ENCODE measurements at places on chromosomes 3 and 15. TPM values are rescaled to one million over a fixed set of nuclear protein-coding genes. Genes with fewer than 3 reads are reported as not detected.

LRRC49 gene
- total RNA-seq = 6.5 TPM

GPR62 gene
- 0.02 TPM for total RNA-seq

RASGRF1 gene
- 0.32 TPM for total RNA-seq

EIF2A gene
- 227 TPM for total RNA-seq

DNA sequence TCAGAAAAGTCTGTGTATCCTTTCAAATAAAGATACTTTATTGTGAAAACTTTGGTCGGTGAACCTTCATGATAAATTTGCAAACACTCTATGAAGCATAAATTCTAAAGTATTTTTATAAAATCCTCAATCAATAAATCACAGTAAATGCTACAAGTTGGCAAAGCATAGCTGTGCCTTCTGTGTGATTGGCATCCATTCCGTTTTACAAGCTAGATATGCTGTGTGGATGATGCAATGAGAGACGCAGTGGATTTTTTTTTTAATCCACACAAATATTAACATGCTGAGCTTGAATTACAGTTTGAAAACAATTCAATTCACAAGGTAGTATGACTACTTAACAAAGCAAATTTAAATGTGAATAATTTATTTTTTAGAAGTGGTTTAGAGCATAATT lies 937.2 kb downstream of the ZPLD1 start:
- no peak for DNase-seq

- no peak for DNase-seq
These were observed 217.0 kb downstream of the ISL2 start for GRCh38 chr15:76553564-76553963.

DNA sequence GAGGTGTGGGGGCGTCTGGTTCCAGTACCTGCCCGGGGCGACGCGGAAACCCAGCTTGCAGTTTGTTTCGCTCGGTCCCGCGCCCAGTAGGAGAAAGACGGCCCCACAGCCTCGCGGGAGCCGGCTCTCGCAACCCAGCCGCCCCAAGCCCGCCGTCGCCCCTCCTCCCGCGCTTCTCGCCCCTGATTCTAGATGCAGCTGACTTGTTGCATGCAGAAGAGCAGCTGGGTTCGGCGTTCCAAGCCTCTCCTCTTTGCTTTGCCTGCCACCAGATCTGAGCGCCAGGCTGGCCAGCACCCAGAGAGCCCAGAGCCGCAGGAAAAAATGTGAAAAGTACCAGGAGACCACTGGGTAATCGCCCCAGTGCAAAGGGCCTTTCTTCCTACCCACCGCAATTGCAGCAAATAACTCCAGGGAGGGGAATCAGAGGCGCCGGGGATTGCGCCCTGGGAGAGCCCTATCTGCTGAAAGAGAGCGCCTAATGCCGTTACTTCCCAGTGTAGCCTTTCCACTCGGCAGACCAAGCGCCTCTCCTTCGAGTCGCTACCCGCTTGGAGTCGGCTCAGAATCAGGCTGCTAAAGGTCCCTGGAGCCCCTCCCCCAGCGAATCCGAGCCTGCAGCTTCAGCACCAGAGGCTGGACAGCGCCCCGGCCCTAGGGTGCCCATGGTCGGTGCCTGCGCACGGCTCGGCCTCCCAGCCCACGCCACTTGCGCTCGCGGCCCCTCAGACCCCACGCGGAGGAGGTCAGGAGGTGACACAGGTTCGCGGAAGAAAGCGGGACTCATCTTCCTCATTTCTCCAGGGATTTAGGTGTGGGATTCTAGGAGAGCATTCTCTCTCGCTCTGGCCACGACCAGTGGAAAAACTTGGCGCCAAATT lies 15.7 kb upstream of the AEN start:
- DNase-seq = peak; percentile 35

- no peak for DNase-seq
These were observed 111.8 kb upstream of the C15orf61 start for GRCh38 chr15:67409175-67409574.

DNA sequence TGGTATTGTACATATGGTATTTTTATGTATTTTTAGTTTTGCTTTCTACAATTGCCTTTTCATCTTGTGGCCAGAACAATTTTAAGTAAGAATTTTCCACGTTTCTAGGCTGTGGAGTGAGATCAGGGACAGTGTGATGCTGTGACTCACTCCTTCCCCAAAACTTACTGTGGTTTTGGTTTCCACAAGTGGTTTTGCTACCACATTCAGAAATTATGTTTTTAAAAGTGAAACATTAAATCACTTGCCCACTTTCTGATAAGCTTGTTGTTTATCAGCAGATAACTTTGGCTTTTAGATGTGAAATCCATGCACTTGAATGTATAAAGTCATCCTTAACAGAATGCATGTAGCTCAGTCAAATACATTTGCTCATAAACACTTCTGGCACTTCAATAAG lies 192.2 kb upstream of the THRB start:
- peak; percentile 52 for DNase-seq

GRCh38 chr3:147394884-147395225 lies 11.5 kb downstream of the ZIC4 start:
- no peak for DNase-seq

DNA sequence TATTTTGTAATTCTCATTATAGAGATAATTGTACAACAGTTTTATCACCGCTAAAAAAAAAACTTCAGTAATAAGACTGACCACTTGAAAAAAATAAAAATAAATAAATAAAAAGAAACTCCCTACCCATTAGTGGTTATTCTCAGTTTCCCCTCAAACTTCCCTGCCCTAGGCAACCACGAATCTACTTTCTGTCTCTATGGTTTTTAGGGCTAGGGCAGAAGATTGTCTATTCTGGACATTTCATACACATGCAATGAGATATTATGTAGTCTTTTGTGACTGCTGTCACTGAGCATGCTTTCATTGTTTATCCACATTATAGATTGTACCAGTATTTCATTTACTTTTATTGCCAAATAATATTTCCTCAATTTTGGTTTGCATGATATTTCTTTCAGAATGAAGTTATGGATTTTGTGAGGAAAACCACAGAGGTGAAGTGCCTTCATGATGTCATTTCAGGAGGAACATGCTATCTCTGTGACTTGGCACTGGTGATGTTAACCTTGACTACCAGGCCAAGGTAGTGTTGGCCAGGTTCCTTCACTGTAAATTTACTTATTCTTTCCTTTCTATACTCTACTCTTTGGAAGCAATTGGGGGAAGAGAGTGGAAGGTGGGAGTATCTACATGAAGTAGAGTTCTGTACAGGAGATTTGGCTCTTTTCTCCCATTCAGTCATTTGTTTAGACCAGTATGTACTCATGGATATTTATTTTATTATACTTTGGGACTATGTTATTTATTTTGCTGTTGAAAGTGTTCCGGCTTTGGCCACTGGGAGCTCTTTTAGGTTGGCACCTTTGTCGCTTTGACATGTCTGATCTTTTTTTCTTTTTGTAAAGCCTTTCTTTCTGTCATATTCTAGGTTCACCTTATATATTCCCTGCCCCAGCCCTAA lies 86.3 kb downstream of the GMPS start:
- DNase-seq = no peak

DNA sequence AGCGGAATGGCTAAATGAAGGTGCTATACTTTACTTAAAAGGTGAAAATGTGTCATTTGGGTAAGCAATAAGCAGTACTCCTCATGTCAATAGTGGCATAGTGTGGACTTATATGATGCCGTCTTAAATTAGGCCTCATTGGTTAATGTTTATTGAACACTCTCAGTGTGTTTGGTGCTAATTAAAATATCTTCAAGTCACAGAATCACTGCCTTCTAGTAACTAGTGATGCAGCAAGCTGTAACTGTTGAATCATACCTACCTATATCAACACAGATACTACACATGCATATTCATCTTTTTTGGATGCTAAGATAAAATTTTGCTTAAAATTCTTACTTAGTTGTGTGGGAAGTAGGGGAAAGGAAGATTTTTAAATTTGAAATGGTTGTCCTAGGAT lies 30.7 kb downstream of the ARHGAP31 start:
- DNase-seq = no peak

- DNase-seq = no peak
These were observed 73.0 kb downstream of the NEO1 start for GRCh38 chr15:73125219-73125618.

- peak; percentile 14 for DNase-seq
These were observed 151.6 kb upstream of the UBE2E2 start for GRCh38 chr3:23051240-23052140.

DNA sequence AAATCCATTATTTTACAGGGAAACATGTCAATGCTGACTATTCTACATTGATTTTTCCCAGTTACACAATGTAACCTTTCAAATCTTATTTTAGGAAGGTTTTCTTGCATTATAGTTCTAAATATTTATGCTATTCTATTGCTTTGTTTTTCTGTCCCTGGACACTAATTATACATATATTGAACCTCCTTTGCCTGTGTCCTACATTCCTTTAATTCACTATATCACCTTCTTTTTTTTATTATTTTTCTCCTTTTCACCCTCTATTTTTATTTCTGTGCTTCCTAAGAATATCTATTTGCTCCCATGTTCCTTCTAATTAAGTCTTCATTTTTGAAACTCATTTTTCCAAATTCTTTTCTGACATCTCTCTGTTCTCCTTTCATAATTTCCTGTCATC lies 259.2 kb downstream of the TJP1 start:
- no peak for DNase-seq

GRCh38 chr3:55191911-55192775 lies 264.3 kb upstream of the LRTM1 start:
- peak; percentile 98 for DNase-seq

DNA sequence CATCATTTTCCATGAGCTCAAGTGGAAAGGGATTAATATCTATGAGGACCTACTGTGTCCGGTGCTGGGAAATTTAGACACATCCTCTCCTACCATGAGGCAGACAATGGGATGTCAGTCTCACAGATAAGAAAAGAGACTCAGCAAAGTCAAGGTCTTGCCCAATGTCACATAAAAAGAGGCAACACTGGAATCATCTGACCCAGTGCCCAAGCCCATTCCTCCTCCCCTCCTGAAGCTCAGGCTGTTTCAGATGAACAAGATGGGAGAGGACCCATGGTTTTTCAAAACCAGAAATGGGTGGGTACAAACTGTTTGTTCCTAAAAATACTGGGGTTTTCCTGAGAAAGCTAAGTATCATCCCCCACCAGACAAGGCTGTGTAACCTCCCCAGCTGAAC lies 22.2 kb downstream of the POC1A start:
- DNase-seq = no peak

- peak; percentile 61 for DNase-seq
These were observed 922 bp downstream of the RAB11A start for GRCh38 chr15:65869954-65870871.

DNA sequence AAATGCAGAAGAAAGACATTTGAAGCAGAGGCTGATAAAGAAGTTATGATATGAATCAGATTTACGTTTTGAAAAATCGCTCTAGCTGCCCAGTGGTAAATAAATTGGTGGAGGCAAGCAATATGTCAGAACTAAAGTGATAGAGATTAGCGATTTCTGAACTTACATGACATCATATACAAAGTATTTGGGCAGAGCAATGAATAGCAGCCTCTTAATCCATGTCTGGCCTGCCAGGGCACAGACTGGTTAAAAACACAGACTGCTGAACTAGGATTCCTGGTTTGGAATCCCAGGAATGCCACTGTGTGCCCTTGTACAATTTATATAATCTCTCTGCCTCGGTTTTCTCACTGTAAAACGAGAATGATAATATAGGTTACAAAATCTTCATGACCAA lies 243.1 kb upstream of the SETMAR start:
- peak; percentile 3 for DNase-seq

DNA sequence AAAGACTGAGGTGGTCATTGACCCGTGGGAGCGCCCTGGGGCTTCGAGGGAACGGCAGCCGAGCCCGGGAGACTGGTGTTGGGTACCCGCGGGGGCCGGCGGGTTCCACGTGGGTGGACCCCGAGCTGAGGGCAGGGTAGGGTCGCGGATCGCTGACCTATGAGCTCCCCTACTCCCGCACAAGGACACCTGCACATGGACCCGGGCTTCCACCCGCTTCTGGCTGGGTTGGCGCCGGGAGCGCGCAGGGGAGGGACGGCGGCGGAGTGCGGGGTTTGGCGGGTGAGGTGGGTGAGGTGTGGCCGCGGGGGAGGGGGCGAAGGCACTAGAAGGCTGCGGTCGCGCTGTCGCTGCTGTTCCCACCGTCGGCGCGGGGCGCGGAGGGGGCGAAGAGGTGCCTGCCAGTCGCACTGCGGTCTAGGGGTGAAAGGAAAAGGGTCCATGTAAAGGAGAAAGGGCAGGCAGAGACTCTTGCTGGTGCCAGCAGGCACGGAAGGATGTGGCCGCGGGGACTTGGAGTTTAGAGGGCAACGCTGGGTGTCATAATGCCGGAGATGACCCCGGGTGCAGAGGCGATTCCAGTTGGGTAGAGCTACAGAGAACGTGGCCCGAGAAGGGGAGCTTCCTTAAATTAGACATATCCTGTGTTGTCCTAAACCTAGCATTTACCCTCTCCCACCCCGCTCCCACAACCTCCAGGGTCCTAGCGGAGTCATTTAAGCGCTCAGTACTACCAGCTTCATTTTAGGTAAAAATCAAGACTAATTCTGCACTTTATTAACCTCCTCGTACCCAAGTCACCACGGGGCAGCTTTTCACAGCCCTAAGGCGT lies 245.9 kb upstream of the TOPAZ1 start:
- DNase-seq = peak; percentile 10

DNA sequence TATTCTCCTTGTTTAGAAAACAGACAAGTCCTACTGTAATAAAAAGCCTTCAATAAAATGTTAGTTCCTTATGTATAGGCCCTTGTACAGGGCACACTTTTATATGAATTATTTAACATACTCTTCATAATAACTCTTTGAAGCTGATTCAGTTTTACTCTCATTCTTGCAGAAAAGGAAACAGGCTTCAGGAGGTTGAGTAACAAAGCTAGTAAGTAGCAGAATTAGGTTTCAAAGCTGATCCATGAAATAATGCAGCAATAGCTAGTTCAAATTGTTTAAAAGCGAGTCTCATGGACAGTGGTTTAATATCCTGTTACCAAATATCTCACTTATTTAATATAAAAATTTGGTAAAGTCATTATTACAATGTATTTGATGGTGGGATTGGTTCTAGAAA lies 25.0 kb downstream of the TCF12 start:
- DNase-seq = no peak

- DNase-seq = no peak
These were observed 16.9 kb downstream of the FBLN2 start for GRCh38 chr3:13565581-13566452.

DNA sequence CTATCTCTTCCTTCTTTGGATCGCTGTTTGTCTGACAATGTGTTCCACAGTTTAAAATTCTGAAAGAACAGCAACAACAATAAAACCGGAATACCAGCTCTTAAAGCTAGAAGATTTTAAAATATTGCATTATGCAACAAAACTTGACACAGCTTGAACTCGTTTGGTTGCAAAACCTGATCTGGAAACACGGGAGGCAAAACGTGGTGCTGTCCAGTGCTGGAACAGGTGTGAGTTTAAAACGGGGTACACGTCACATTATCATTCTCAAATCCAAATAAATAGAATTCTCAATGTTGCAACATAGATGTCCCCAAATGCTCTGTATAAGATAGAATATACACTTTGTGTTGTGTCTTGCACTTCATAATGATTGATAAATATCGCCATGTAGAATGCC lies 110.9 kb upstream of the LYSMD4 start:
- no peak for DNase-seq
